Non-pigmented ciliary epithelial cell (primary cell): ENCODE measurements at places on chromosomes 7 and 10.

- DNase-seq: no peak
These were observed 18.9 kb upstream of the NRBF2 start for GRCh38 chr10:63114031-63114814.

GRCh38 chr7:106947244-106947728, 82.2 kb downstream of the PIK3CG start:
- peak; percentile 43 for DNase-seq

GRCh38 chr7:83931968-83932367, 262.6 kb downstream of the SEMA3A start:
- DNase-seq: no peak

GRCh38 chr7:39300276-39300675, 265.9 kb upstream of the YAE1 start:
- no peak for DNase-seq

- DNase-seq: no peak
These were observed 10.7 kb downstream of the IKZF5 start for GRCh38 chr10:122997864-122998263.

GRCh38 chr7:3937605-3938004, 636.6 kb downstream of the SDK1 start:
- no peak for DNase-seq

DNA sequence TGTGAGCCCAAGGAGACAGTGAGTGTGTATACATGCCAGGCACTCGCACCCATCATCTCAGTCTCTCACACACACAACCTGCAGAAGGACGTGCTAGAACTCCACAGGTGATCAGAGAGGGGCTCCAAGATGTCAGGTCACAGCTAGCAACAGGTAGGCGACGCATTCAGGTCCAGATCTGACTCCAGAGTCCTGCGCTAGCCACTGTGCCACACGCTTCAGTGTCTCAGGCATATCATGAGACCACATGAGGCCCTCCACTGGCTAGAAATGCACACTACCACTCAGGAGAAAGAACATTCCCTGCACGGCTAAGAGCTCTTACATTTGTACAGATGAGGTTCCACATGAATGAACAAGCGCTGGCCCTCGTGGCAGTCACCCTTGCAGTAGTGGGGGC, 11.5 kb downstream of the AKR1B1 start:
- DNase-seq: no peak

DNA sequence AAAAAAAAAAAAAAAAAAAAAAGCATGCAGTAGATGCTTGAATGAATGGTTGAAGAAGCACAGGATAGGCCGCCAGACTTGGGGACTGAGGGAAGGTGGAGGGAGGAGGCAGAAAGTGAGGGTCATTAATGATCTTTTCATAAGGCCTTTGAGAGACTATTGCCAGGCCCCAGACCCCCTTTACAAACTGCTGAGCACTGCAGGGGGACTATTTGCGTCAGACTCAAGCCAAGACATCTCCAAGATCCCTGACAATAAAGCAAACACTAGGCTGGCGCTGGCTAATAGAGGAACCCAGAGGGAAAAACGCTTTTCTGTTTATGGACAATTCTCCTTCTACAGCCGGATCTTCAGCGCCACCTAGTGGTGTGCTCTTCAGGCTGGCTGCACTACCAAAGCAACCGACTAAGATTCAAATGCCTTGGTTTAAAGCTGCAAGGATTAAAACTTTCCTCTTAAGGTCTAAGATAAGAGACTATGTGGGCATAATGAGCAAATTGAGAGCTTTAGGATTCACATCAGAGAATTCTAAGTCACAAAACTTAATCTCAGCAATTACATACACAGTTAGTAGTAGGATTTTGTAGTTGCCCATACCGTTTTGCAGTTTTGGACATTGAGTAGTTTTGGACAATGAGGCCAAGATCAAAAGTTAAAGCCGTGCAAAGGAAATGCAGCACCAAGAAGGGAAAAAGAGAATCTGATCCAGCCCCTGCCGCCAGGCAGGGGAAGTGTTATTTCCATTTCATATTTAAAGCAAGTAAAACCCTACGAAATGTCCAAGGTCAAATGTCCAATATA, 17.9 kb upstream of the AGK start:
- peak; percentile 40 for DNase-seq

DNA sequence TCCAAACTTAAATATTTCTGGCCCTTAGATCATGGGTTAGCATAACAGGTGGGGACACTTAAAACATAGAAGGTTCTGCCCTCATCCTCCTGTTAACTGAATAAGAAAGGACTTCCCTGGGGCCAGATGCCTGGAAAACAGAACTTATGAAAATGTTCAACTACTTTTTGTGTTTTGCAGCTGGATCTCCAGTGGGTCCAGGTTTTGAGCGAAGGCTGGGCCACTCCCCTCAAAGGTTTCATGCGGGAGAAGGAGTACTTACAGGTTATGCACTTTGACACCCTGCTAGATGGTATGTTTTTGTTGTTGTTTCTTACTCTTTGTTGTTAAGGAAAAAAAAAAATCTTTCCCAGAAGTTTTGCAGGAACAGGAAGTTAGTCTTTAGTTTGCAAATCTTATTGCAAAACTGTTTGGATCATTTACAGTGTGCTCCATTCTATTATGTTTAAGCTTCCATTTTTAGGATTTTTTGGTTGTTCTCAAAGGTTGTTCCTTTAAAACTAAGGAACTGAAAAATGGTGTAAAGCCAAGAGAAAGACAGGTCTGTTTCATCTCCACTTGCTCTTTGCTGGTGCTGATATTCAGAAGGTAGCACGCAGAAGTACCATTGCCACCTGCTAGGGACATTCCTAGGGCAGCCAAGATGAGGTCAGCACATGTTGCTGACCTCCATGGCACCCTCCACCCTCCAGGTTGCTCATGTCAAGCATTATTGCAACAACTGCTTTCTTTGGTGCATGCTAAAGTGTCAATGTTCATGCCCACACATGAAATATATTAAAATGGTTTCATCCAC, 56.1 kb downstream of the PAPSS2 start:
- no peak for DNase-seq

GRCh38 chr7:95454438-95455045, 19.7 kb upstream of the PON2 start:
- DNase-seq: no peak

GRCh38 chr7:68222311-68222710, 1225.7 kb downstream of the TYW1 start:
- no peak for DNase-seq

GRCh38 chr7:143322760-143323633, 7.1 kb downstream of the CLCN1 start:
- DNase-seq: no peak

GRCh38 chr10:124641282-124642087, 102.7 kb downstream of the FAM53B start:
- no peak for DNase-seq

GRCh38 chr7:50300336-50300735, 4.2 kb upstream of the IKZF1 start:
- no peak for DNase-seq

DNA sequence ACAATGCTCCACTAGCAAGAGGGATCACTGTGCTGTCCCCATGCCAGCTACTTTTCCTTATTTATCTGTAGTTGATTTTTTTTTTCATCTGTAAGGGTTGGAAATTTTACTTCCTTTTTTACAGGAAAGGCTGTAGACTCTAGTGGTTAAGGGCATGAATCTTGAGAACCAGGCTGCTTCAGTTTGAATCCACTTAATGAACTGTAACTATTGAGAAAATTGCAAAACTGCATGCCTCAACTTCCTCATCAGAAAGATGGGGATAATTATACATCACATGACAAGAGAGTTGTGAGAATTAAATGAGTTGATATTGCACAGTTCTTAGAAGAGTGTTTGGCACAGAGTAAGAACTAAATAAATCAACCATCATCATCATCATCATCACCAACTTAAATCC, 106.4 kb upstream of the GSDME start:
- no peak for DNase-seq

GRCh38 chr10:29555746-29556481, 78.9 kb downstream of the SVIL start:
- no peak for DNase-seq

DNA sequence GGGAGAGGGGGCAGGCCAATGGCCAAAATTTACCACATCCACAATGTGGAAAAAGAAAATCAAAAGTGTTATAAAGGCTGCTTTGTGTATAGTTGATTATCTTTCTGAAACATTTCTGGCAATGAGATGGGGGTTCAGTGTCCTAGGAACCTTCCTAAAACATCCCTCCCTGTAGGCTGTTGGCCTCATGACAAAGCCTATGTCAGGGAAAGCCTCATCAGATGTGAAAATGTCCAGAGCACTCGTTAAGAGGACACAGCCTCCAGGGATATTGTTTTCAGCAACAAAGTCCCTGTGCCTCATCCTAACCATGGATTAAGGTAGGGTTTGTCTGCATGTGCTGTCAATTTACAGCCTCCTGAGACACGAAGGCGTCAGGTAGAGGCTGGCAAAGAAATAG, 17.0 kb downstream of the SUN3 start:
- DNase-seq: no peak

GRCh38 chr7:116500078-116500853, 728 bp downstream of the CAV2 start:
- DNase-seq: no peak

DNA sequence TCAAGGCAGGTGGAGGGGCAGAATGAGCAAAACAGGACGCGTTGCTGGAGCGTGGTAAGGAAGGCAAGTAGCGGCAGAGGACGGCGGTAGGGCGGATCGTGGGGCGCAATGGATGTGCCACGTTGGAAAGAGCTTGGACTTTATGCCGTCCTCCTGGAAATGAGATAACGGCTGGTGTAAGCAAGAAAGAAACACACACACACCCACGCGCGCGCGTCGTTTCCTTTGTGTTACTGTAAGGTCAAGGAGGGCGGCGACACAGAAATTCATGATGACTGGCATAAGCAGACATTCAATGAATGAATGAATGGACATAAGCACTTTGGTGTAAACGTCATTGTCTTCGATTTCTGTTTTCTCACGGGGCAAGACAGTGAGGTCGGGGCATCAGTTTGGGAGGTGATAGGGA, 683 bp upstream of the ENTPD7 start:
- DNase-seq: no peak

DNA sequence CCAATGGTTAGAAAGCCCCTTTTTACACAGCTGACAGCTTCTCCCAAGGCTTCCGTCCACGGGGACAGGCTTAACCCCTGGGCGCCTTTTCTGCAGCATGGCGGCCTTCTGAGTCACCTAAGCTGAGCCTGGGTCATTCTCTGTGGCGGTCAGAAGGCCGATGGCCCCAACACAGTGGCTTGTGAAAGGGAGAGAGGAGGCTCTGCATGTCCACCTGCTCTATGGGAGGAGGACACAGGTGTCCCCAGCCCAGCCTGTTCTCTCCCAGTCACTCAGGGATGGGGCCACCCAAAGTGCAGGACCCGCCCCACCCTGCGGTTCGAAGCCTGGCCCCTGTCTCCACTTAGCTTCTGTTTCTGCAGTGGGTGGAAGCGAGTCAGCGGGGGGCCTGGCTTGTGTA, 20.4 kb upstream of the TTYH3 start:
- no peak for DNase-seq

- no peak for DNase-seq
These were observed 67.1 kb downstream of the OAT start for GRCh38 chr10:124351481-124352220.

DNA sequence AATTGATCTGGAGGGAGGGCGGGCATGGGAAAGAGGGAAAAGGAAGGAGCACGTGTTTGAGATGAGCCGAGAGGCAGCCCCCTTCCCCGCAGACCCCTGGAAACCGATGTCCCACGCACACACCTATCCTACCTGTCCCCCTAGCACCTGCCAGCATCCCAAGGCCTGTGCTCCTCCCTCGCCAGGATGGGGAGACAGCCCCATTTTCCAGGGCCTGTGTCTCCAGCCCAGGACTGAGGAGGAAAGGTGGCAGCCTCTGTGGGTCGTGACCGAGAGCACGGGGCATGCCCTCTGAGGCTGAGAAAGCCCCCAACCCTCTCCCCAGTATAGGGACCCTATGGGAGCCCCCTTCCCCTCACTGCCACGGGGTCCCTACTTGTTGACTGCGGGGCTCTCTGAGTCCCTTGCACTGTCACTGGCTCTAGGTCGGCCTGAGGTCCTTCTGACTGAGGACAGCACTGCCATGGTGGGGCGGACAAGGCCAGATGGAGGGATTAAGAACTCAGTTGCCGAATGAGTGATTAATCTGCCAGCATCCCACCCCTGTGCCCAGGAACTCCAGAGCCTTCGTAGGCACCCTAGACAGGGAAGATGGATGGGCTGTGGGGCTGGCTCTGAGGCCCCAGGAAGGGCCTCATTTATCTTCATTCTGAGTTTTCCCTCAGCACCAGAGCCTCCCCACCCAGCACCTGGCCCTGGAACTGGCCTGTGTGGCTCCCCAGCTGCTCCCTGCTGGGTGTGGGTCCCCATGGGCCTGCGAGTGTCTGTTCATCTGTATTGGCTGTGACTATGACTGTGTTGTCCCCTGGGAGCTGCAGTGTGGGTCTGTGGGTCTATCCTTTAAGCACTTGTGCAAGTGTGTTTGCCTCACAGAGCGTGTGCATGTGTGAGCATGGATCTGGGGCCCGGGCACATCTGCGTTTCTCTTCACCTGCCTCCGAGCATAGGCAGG, 26.0 kb downstream of the CRHR2 start:
- no peak for DNase-seq

DNA sequence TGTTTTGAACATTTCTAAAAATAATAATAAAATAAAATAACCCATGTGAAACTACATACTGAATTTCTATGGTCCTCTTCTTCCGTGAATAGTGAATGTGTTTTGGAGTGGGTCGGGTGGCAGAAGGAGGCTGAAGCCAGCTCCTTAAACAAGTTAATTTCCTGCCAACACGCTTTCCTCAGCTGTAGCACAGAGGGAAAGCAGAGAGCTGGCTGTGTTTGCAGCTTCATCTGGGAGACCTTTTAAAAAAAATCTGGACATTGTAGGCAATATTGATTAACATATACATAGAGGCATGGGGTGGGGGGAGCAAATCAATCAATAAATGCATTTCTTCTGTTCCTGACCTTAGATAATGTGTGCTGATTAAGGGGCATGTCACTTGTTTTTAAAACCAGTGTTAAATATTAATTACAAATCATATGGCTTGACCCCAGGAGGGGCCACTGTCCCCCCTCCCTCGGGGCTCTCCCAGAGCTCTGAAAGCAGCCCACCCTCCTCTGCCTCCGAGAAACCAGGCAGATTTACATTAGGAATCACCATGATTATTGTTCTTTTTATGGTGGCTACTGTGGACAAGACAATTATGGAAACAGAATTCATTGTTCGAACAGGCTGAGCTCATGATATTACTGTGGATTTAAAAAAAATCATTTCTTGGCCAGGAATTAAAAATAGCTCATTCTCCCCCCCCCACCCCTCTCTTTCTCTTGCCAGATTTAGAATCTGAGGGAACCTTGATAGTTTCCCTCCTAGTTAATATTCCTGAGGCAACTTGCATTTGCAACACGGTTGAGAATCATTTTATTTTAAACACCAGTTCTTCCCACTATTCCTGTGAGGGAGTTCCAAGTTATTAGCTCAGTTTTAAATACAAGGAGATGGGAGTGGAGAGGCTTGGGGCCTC, 100.5 kb upstream of the CARD11 start:
- DNase-seq: no peak

GRCh38 chr7:112204499-112205342, 1.5 kb downstream of the DOCK4 start:
- no peak for DNase-seq
